ENCODE measurements at places on chromosomes 3 and 15.

GRCh38 chr15:42155546-42156242 is 742 bp downstream of the PLA2G4F start:
- DNase-seq = no peak

GRCh38 chr3:147940405-147941193 is 531.4 kb downstream of the ZIC1 start:
- no peak for DNase-seq

DNA sequence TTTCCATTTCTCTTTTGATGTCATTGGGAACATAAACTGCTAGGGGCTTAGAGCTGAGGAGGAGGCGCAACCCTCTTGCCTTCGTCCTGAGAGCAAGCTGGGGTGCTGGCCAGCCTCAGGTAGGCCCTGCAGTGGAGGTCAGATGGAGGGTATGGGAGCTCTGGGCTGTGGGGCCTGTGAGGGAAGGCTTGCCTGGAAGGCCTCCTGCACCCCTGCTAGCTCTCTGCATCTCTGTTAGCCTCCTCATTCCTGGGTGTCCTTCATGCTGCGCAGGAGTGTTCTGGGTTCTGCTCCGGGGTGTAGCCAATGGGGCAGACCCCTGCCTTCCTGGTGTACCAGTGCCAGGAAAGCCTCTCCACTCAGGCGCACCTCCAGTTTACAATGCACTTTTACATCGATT is 11.8 kb downstream of the GP5 start:
- DNase-seq = no peak

DNA sequence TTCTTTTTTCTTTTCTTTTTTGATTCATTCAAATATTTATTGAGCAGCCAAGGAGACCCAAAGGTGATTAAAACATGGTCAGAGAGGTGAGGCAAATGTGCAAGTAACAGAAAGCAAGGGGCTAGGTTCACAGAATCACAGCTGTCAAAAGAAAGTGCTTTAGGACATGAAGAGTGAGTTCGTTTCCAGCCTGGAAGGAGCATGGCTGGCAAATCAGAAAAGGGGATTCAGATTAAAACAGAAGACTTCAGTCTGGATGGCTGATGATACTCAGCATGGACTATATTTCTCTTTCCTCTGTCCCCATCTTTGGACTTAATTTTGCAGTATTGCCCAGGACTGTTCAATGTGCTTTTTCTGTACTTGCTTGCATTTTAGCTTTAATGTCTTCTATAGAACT is 151.2 kb downstream of the NR1D2 start:
- no peak for DNase-seq

GRCh38 chr15:38941399-38941953 is 376.9 kb upstream of the RASGRP1 start:
- no peak for DNase-seq

DNA sequence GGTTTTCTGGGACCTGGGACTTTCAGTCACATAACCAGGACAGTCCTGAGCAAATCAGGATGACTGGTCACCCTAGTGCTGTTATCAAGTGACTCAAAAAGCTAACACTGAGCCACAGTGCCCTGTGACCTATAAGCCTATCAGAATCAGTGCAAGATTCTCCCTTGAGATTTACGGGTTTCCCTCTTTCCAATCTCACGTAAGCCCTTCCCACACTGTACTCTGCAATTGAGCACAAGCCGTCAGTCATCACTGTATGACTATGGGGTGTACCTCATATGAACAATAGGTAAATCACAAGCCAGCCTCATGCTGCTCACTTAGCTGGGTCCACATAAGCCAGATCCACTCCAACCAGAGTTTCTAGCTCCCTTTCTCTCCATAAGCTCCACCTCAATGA is 21.0 kb upstream of the CLDN18 start:
- DNase-seq = no peak
